ENCODE measurements at places on chromosomes 12 and 14.

- DNase-seq, result no peak
Observed at GRCh38 chr12:18652596-18652995, 85.2 kb downstream of the PLCZ1 start.

- DNase-seq, result no peak
Observed at GRCh38 chr14:24277606-24278321, 6.4 kb upstream of the RABGGTA start.

GRCh38 chr14:55410876-55411275 is 754 bp downstream of the ATG14 start:
- no peak for DNase-seq

GRCh38 chr12:1531153-1531653 is 63.2 kb downstream of the FBXL14 start:
- DNase-seq, result peak; percentile 18

DNA sequence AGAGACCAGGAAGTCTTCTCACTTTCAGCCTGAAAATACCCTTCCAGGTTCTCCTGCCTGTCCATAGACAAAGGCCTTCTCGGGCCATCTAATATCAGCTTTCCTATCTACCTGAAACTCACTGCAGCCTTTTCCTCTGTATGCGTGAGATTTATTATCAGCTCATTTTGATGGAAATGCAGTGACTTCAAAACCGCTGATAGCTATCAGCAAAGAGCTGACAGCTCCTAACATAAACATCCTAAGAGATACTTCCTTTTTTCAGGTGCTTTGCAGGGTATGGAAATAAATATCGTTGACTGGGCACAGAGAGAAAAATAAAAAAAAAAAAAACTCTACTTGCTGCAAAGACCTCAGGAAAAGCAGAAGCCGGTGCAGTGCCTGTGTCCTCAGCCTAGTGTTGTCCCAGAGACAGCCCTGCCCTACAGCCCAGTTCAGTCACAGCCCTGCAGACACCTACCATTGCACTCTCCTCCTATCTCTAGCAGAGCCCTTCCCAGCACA is 215.0 kb upstream of the EGLN3 start:
- no peak for DNase-seq

- DNase-seq, result no peak
Observed at GRCh38 chr14:78725086-78725485, 554.9 kb downstream of the NRXN3 start.

GRCh38 chr12:13252024-13252423 is 55.5 kb downstream of the EMP1 start:
- no peak for DNase-seq

DNA sequence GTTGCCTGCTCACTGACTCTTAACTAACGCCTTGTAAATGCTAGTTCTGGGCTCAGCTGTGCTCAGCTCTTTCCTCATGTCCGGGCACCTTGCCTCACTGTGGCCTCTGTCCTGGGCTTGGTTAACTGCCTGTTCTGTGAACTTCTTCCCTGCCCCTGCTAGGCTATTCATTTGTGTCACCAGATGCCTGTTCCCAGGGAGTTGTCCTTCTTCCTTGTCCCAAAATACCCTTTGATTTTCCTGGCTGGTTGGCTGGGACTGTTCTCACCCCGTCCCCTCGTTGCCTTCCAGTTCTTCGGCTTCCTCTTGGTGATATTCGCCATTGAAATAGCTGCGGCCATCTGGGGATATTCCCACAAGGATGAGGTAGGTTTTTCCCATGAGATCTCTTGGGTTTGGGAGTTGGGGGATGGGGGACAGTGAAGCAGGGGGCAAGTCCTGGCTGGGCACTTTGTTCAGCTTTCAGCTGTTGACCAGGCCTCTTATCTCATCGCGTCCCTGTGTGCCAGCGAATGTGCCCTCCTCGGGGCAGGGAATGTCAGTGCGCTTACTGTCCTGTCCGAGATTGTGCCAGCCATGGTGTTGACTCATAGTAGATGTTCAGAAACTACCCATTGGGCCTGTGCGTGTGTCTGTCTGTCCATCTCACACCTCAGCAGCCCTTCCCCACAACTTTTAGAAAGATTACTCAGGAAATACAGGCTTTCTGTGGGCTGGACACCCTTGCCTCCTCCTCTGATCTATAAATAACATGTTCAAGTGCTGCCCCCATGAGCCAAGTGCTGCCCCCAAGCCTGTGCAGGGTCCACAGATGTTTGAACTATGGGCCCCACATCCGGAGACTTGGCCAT is 33.1 kb downstream of the CD9 start:
- DNase-seq, result no peak

DNA sequence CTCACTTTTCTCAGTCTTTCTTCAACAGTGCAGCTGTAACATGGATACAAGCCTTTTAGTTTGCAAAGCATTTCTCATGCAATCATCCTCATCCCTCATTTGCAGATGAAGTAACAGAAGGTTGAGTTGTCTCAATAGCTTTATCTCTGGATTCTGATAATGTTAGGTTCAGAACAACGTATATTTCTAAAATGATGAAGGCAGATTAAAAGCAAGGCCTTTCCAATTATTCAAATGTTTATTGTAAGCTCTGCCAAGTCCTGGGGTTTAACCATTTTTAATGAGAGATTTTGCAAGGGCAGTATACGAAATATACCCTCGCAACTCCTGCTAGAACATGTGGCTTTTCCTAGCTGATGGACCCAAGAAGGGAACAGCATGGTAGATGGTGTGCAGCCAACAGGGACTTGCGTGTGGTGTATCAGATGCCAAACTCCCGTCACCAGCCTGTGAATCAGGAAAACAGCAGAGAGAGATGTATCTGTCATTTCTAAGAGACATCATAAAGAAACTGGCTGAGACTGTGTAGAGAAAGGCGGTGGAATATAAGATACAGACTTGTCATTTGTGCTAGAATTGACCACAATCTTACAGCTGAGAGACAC is 319.7 kb downstream of the MED13L start:
- DNase-seq, result peak; percentile 92
